ENCODE measurements at places on chromosomes 2 and 18.
A peak's percentile ranks its signal among the peaks of the same experiment; 100 is the strongest.

DNA sequence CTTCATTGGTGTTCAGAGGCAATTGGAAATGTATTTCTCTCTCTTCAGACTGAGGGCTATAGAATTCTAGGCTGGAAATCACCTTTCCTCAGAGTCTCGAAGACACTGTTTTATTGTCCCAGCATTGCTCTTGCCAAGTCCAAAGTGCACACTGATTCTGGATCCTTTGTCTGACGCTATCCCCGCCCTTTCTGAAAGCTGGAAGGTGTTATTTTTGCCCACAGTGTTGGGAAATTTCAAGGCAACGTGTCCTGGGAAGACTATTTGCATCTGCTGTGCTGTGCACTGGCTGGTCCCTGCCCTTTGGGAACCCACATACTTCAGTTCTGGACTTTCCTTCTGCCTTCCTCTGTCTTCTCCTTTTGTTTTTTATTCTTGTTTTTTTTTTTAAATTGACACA lies 190.8 kb downstream of the SH3BP4 start:
- DNase-seq = no peak

GRCh38 chr2:48383036-48383435 lies 146.9 kb upstream of the STON1 start:
- no peak for DNase-seq

GRCh38 chr2:98936353-98937351 lies 627 bp upstream of the CRACDL start:
- DNase-seq = no peak

- DNase-seq = no peak
Observed at GRCh38 chr18:59376351-59376935, 17.4 kb upstream of the LMAN1 start.

- DNase-seq = no peak
Observed at GRCh38 chr2:111709321-111709720, 174.7 kb downstream of the ANAPC1 start.

DNA sequence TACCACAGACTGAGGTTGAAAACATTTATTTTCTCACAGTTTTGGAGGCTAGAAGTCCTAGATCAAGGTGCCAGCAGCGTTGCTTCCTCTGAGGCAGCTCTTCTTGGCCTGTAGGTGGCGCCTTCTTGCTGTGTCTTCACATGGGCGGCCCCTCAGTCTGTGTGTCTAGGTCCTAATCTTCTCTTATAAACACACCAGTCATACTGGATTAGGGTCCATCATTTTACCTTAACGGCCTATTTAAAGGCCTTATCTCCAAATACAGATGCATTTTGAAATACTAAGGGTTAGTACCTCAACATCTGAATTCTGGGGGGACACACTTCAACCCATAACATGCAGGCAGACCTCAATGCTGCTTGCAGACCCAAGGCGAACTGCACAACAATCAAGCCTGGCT lies 4.4 kb upstream of the RMC1 start:
- DNase-seq = peak; percentile 20

- DNase-seq = no peak
Observed at GRCh38 chr18:49656073-49656692, 94.3 kb downstream of the LIPG start.

GRCh38 chr2:216971593-216971992 lies 111.7 kb upstream of the TNP1 start:
- DNase-seq = no peak

- no peak for DNase-seq
Observed at GRCh38 chr2:28595323-28595722, 99.5 kb downstream of the PLB1 start.

DNA sequence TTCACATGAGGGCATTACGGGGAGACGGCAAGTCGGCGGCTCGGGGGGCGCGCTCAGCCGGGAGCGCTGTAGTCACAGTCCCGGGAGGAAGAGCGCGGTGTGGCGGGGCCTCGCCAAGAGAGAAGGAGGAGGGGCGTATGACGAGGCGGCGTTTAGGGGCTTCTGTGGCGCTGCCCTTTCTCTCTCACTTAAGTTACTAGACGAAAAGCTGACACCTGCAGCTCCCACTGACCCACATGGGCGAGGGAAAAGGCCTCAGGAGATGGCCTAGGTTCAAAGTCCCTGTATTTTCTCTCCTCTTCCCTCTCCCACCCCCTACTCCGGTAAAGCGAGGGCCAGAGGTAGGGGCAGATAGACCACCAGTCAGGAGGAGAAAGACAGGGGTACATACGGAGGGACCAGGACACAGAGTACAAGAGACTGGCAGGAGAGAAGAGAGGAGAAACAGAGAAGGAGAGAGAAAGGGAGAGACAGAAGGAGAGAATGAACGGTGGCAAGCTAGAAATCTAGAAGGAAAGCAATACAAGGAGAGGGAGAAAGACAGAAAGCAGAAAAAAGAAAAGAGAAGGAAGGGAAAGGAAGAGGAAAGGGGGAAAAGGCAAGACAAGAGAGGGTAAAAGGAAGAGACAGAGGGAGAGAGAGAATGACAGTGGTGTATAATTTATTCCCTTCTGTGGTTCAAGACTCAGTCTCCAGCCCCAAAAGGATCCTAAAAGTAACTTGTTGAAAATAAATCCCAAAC lies 3.8 kb downstream of the SIX2 start:
- DNase-seq = no peak

DNA sequence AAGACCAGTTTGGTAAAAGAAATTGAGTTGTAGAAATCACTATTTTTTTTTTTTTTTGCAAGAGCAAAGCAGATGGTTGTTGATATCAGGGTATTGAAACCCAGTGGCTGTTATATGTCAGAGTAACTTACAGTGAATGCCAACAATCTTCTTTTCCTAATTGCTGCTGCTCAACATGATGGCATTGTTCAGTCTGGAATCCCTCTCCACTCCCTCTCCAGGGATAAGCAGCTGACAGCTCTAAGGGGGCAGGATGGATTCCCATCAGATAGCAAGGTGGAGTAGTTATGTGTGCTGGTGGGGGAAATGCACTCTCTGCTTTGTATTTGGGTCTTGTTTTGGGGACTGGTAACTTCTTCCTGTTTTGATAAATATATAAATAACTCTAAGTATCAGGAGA lies 200.0 kb downstream of the PIK3C3 start:
- DNase-seq = no peak

DNA sequence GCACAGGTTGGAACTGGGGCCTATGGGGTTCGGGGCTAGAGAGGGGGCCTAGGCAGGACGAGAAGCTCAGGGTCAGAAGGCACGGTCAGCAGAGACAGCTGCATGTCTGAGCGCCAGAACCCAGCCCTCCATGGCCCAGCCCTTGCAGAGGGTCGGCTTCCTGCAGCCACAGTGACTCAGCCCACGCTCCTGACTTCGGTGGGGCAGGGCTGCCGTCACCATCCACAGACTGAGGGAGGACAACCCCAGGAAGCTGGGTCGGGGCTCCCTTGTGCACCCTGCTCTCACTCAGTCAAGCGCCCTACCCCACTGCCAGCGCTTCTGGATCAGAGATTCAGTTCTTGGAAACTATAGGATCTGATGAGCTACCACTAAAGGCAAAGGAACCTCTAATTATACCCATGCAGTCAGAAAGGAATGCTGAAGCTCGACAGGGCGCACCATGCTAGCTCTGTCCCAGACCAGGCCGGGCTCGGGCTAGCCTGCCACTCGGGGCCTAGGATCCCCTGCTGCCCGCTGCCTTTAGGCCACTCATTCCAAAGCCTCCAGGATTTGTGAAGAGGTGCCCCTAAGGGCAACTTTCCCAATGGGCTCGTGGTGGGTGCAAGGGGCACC lies 3.0 kb downstream of the ACTR1B start:
- DNase-seq = no peak

DNA sequence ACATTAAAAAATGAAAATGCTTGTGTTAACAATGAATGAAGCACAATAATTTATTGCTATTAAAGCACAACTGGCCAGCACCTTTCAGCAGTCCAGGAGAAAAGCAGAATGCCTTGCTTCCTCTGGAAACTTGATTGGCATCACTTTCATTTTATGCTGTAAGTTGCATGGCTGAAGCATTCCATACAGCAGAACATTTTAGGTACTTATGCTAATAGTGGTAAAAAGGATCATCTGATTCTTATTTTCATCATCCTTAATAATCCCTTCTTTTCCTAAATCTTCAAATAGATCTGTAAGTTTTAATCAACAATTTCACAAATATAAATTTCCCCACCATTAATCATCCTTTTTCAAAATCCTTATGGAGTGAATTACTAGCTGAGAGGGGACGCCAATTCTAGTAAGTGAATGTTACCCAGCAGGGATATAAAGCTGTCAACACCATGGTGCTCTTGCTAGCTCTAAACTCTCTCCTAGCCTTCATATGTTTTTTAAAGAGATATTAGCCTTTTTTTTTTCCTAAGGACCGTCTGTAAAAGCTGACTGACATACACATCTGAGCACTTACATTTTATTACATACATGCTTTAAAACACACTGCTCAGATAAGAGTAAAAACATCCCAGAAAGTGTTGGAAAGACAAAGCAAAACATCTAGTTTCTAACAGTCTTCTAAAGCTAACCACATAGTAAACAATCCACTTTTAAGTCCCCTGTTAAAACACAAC lies 5.3 kb downstream of the SATB2 start:
- DNase-seq = no peak

DNA sequence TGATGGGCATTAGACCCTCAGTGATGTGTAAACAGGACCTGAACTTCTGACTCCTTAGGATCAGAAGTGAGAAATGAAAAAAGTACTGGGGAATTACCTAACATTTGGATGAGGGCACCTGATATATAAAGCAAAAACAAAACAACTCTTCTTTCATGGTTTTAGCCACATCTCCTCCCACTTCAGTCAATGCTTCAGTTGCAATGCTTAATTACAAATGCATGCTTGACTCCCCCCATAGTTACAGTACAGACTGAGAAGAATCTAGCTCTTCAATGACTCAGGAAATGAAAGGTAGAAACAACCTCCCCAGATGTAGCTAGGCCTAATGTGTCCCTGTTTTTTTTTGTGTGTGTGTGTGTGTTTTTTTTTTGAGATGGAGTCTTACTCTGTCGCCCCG lies 276.8 kb upstream of the POU3F3 start:
- DNase-seq = no peak

DNA sequence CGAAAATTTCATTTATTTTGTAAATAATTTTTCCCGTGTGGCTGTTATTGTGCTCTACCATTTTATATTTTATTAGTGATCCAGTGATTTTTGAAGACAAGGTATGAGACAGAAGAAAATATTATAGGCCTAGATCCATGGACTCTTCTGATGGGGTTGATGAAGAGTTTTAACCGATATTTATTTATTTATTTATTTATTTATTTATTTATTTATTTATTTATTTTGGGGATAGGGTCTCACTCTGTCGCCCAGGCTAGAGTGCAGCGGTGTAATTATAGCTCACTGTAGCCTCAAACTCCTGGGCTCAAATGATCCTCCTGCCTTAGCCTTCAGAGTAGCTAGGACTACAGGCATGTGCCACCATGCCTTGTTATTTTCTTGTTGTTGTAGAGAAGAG lies 33.6 kb upstream of the RMND5A start:
- no peak for DNase-seq

DNA sequence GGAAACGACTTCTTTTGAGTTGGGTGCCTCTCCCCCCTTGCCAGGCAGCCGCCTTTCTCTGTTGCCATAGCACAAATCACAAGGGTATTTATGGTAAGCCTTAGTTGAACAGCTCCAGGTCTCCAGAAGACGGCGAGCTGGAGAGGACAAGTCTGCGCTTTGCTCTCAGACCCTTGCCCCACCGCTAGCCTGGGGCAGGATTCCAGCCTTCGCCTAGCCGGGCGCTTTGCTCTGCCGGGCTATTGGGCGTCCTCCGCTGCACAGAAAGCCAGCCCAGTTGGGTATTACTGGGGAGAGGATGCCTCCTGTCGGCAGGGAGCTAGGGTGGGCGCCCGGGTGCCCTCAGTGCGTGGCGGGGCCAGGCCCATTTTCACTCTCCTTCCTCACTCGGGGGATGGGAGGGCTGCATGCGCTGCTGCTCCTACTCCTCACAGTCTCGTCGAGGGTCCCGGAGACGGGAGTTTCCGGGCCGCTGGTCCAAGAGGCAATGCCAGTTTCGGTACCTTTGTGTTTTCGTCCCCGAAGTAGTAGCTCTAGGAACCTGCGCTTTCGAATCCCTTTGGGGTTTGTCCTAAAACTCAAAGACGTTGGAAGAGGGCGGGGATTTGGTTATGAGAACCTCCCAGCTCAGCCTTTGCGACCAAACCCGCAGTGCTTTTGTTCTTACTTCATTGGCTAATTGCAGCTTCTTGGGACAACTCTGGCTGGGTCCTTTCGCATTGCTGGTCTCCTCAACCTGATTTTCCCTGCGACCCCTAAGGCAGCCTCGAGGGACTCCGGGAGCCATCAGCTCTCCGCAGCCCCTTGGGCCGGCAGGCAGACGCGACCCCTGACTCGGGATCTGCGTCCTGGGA lies 3.6 kb upstream of the DLX2 start:
- DNase-seq = peak; percentile 27

DNA sequence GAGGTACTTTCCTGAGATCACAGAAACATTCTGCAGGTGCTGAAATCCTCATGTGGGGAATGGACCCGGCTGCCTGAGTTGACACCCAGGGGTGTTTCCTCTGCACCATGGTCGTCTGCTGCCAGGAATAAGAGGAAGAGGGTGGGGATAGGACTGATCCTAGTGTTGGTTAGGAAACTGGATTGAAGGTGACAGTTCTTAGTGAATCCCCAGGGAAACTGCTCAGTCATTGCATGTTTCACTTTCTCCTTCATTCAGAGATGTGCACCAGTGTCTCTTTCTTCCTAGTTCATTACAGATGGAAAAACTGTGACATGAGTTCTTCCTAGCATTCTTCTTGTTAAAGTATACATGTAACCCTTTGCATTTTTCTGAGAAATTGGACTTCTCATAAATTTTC lies 294.3 kb downstream of the PTGR3 start:
- DNase-seq = no peak

DNA sequence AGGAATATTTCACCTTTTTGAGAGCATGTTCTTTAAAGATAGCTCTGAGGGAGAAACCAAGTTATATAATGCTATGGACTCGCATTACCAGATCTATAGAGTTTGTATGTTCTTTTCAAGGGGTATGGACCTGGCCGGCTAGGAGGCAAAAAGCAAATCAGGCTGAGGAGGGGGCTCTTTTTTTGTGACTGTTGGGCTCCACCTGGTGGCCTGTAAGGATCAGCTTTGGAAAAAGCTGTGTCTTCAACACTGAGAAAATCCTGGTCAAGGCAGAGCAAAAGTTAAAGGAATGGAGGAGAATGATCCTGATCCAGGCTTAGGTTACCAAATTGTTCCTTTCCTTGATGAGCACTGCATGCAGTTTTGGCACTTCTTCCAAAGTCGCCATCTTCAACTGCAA lies 180.5 kb downstream of the DIS3L2 start:
- DNase-seq = no peak

GRCh38 chr2:180004731-180005130 lies 2.4 kb downstream of the CWC22 start:
- no peak for DNase-seq

GRCh38 chr2:234019896-234020295 lies 30.6 kb upstream of the SPP2 start:
- no peak for DNase-seq
